ENCODE measurements at places on chromosomes 2 and 18. TPM values are rescaled to one million over a fixed set of nuclear protein-coding genes. Genes with fewer than 3 reads are reported as not detected.

The WDPCP gene
- total RNA-seq, result 4.1 TPM

The ITPRIPL1 gene
- 12.4 TPM for total RNA-seq

The PPP1R1C gene
- total RNA-seq, result 17.8 TPM

The DSC1 gene
- not detected for total RNA-seq

The ADAM23 gene
- total RNA-seq, result 0.10 TPM

The ARHGAP28 gene
- not detected for total RNA-seq

The NEU2 gene
- total RNA-seq, result not detected

The LINC00305 gene
- total RNA-seq, result not detected

All from HCT116 (cell line).